ENCODE measurements at places on chromosomes 4 and X.

- peak; percentile 11 for DNase-seq
Observed at GRCh38 chr4:169823685-169824084, 65.9 kb upstream of the HPF1 start.

GRCh38 chr4:18480928-18481327, 459.4 kb upstream of the LCORL start:
- DNase-seq: no peak

DNA sequence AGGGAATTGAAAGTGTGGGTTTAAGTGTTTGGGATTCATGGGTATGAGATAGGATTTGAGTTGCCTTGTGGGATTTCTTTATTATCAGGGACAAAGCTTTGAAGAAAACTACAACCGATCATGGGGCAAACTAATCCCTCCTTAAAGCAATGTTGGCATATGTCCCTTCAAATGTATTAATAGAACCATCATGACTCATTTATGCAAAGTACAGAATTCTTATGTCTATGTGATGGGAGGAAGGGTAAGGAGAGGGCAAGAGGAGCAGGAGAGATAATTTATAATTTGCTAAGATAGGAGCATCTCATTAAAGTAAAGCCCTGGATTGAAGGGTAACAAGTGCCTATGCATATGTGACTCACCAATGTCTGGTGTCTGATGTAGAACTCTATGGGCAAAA, 94.2 kb downstream of the PHEX start:
- no peak for DNase-seq

- no peak for DNase-seq
Observed at GRCh38 chr4:72110886-72111285, 79.1 kb downstream of the NPFFR2 start.

- DNase-seq: no peak
Observed at GRCh38 chrX:43940816-43941474, 32.2 kb downstream of the NDP start.

GRCh38 chr4:102809691-102810090, 17.7 kb downstream of the UBE2D3 start:
- no peak for DNase-seq
